ENCODE measurements at places on chromosomes 11 and 22. TPM values are rescaled to one million over a fixed set of nuclear protein-coding genes. Genes with fewer than 3 reads are reported as not detected.

Gene TBX1
- not detected for total RNA-seq

Gene PTPN5
- not detected for total RNA-seq

Gene CARNS1
- total RNA-seq = 0.22 TPM

Gene TTLL12
- 65.1 TPM for total RNA-seq

Gene BSCL2
- total RNA-seq = 63.7 TPM

Gene INS
- not detected for total RNA-seq

Gene PAMR1
- total RNA-seq = 185 TPM

Gene ARSA
- total RNA-seq = 27.3 TPM

Gene FOSL1
- total RNA-seq = 76.5 TPM

Gene OR10D3
- total RNA-seq = under 0.01 TPM

Gene ZNF195
- total RNA-seq = 12.3 TPM

Gene OR51B5
- 0.57 TPM for total RNA-seq

Gene KCNJ5
- total RNA-seq = 0.29 TPM

Gene NAALAD2
- 0.29 TPM for total RNA-seq

Gene SYT9
- total RNA-seq = 0.43 TPM

Gene TP53AIP1
- total RNA-seq = not detected

Gene SLC35F2
- total RNA-seq = 11.4 TPM

Gene C11orf42
- not detected for total RNA-seq

Gene ASCL2
- not detected for total RNA-seq

Gene FAM181B
- total RNA-seq = not detected

Gene HEPN1
- total RNA-seq = not detected

Gene FADD
- 45.5 TPM for total RNA-seq

Data from placental pericyte (primary cell).